ENCODE measurements at places on chromosomes 6 and 20. TPM values are rescaled to one million over a fixed set of nuclear protein-coding genes. Genes with fewer than 3 reads are reported as not detected.

DNA sequence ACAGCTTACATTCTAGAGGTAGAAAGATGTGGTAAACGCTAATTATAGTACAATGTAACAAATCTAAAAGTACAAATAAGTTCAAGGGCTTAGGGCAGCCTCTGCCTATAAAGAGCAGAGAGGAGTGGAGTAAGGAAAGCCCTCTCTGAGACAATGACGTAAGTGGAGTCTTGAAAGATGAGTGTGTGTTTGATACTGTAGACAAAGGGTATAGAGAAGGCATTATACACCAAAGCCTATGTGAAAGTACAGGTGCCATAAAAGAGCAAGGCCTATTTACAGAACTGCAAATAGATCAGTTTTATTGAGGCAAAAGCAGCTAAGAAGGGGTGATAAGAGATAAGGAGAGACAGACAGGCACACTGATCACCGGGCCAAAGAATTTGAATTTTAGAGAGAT lies 10.9 kb downstream of the GOPC start:
- H3K36me3 ChIP-seq = peaks cover 25% of the 10 kb centered on the region
- H3K27me3 ChIP-seq = no peaks in the 10 kb centered on the region
- DNase-seq = no peak
- H3K4me3 ChIP-seq = no peak overlapping the region

DNA sequence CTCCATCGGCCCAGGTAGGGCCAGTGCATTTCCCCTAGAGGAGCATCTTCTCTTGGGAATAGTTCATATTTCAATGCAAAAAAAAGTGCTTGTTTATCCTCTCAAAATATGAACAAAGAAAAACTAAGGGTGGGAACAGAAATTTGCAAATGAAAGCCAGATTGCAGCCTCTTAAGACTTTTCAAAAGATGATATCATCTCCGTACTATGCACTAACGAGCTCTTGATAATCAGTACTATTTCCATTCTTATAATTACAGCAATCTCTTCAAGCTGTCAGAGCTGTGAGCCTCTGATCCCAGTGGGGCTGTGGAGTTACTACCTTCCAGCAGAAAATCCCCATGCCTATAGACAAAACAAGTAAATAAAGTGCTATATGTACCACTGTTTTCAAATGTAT lies 77.1 kb downstream of the SOD2 start:
- H3K36me3 ChIP-seq = no peaks in the 10 kb centered on the region
- no peak for DNase-seq
- H3K4me1 ChIP-seq = no peaks in the 10 kb centered on the region
- H3K27me3 ChIP-seq = no peaks in the 10 kb centered on the region

- H3K36me3 ChIP-seq = no peaks in the 10 kb centered on the region
- DNase-seq = peak; percentile 78
Measured at GRCh38 chr6:56902641-56903464, 52.1 kb upstream of the BEND6 start.

DNA sequence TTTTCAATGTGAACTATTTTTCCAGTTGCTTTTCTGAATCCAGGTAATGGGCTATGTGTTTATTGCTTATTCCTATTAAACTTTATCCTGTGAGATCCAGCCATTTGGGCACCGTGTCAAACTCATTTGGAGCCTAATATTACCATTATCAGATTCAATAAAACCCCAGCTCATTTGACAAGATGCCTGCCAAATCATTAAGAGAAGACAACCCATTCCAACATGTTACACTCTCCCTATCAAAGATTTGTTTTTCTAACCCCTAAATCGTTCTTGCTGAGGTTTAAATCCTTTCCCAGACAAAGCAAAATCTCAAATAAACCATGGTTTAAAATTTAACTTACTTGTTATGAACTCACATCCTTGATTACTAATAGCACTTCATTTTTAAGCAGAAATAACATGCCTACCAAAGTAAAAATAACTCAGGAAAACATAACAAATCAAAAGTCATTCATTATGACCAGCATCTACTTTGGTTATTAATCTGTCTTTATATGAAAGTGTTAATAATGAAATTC lies 130.0 kb upstream of the TCF21 start:
- H3K27me3 ChIP-seq = no peaks in the 10 kb centered on the region
- no peaks in the 10 kb centered on the region for H3K36me3 ChIP-seq
- H3K4me3 ChIP-seq = no peak overlapping the region
- no peak overlapping the region for H3K27ac ChIP-seq
- no peaks in the 10 kb centered on the region for H3K4me1 ChIP-seq
- DNase-seq = no peak

DNA sequence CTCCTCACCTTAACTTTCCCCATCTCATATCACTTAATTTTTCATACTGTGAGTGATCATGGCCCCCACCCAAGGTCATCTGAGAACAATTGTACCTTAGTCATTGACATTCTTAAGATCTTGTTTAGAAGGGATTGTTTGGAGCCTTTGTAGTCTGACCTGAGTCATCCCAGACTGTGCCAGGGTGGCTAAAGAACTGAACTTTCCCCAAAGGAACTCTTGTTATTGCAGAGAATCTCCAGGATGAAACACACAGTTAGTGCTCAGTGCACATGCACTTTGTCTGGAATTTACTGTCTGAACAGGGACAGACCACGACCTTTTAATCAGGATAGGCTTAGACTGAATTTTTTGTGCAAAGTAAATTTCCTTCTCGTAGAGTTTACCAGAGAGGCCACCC lies 112.6 kb upstream of the CCN2 start:
- no peaks in the 10 kb centered on the region for H3K4me1 ChIP-seq
- no peak overlapping the region for H3K27ac ChIP-seq
- H3K27me3 ChIP-seq = no peaks in the 10 kb centered on the region
- H3K4me3 ChIP-seq = no peak overlapping the region
- no peak for DNase-seq
- no peaks in the 10 kb centered on the region for H3K36me3 ChIP-seq

- no peak overlapping the region for H3K27ac ChIP-seq
- no peaks in the 10 kb centered on the region for H3K27me3 ChIP-seq
- no peak overlapping the region for H3K4me3 ChIP-seq
Measured at GRCh38 chr20:9467995-9468394, 46.4 kb upstream of the LAMP5 start.

DNA sequence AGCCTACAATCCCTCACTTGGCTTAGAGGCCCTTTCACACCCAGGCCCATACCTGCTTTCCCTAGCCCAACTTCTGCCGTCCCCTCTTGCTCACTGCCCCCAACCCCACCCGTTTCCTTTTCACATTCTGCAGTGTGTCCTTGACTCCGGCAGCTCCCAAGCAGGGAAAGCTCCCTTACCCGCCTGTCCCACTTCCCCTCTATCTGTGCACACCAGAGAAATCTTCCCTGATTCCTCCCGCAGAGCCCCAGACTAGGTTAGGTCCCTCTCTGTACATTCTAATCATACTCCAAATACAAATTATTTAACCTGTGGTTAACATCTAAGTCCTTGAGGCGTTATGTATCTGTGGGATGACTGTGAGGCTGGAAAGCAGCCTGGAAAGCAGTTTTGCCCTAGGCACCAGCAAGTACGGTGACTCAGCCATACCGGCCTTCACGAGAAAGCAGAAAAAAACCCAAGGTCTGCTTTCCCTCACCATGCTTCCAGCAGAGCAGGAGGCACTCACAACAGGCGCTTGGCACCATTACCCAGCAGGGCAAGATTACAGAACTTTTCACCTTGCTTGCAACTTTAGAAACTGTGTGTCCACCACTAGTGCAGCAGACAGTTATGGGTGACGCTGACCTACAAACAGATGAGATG lies 22.3 kb downstream of the ELOVL5 start:
- no peak overlapping the region for H3K27ac ChIP-seq
- DNase-seq = no peak
- no peak overlapping the region for H3K4me3 ChIP-seq
- H3K36me3 ChIP-seq = no peaks in the 10 kb centered on the region

IPCEF1 gene
- not detected for total RNA-seq

All from Karpas-422 (cell line).